ENCODE measurements at places on chromosomes 11 and 22.

GRCh38 chr22:47036936-47037485 is 274.6 kb downstream of the TBC1D22A start:
- DNase-seq: no peak

- DNase-seq: no peak
Measured at GRCh38 chr22:43861529-43861928, 784 bp downstream of the SULT4A1 start.

GRCh38 chr22:25536589-25536988 is 27.9 kb upstream of the GRK3 start:
- no peak for DNase-seq

- no peak for DNase-seq
Measured at GRCh38 chr11:9688716-9689511, 25.0 kb downstream of the SWAP70 start.

DNA sequence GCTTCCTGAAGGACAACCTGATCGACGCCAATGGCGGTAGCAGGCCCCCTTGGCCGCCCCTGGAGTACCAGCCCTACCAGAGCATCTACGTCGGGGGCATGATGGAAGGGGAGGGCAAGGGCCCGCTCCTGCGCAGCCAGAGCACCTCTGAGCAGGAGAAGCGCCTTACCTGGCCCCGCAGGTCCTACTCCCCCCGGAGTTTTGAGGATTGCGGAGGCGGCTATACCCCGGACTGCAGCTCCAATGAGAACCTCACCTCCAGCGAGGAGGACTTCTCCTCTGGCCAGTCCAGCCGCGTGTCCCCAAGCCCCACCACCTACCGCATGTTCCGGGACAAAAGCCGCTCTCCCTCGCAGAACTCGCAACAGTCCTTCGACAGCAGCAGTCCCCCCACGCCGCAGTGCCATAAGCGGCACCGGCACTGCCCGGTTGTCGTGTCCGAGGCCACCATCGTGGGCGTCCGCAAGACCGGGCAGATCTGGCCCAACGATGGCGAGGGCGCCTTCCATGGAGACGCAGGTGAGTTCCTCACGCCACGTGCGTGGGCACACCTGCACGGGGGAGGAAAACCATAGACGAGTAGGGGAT is 1.5 kb downstream of the BCR start:
- DNase-seq: no peak

- DNase-seq: no peak
Measured at GRCh38 chr11:19320827-19321226, 80.1 kb upstream of the E2F8 start.

- no peak for DNase-seq
Measured at GRCh38 chr22:50112151-50113118, 22.6 kb downstream of the MOV10L1 start.

All from activated gamma-delta T cell treated with anti-CD3 and anti-CD28 coated beads, Interleukin-2, amount 50 U/mL, for 16 hours (primary cell).